ENCODE measurements at places on chromosomes 7 and 10.

- no peak for DNase-seq
Measured at GRCh38 chr10:86727470-86727869, 28.9 kb upstream of the BMPR1A start.

DNA sequence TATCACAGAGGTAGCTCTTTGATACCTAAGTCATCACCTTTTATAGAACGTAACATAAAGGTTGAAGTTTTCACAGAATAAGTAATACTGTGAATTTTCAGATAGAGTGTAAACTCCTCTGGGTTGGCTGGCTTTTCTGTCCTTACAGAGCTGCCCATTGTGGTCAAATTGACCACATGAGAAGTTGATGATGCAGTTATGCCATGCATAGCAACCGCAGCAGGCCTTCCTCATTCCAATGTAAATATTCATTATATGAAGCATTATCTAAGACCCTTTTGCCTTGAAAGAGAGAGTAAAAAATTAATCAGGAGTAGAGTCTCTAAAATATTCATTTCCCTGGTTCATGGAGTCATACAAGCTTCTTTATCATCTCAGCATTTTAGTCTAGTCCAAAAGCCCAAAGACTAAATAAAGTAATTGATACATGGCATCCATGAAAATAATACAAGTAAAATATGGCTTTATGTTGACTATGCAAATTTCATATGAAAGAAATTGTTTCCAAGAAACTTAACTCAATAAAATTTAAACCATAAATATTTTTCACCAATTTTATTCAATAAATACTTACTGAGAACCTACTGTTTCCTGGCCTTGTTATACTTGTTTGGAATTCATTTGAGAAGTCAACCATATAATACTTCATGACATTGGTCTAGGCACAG is 516.4 kb downstream of the PCDH15 start:
- no peak for DNase-seq

- no peak for DNase-seq
Measured at GRCh38 chr10:17547060-17547459, 70.1 kb downstream of the HACD1 start.

GRCh38 chr7:28481091-28481926 is 69.0 kb downstream of the CREB5 start:
- DNase-seq: no peak

GRCh38 chr10:81831060-81831459 is 43.9 kb upstream of the NRG3 start:
- DNase-seq: no peak

- DNase-seq: no peak
Measured at GRCh38 chr7:142501434-142501833, 243.6 kb upstream of the PRSS58 start.

- DNase-seq: no peak
Measured at GRCh38 chr7:105866102-105866801, 10.1 kb downstream of the ATXN7L1 start.

GRCh38 chr7:152523916-152524315 is 88.1 kb upstream of the KMT2C start:
- DNase-seq: no peak
